ENCODE measurements at places on chromosomes 12 and 14.

GRCh38 chr12:86193931-86194330, 62.3 kb downstream of the MGAT4C start:
- DNase-seq: no peak

GRCh38 chr14:30337456-30337855, 221.5 kb upstream of the G2E3 start:
- DNase-seq: no peak

- DNase-seq: no peak
Observed at GRCh38 chr12:55720894-55721444, 776 bp downstream of the RDH5 start.

- no peak for DNase-seq
Observed at GRCh38 chr12:117067638-117068037, 31.6 kb downstream of the TESC start.

GRCh38 chr14:62056789-62057188, 294.6 kb downstream of the SNAPC1 start:
- DNase-seq: no peak

DNA sequence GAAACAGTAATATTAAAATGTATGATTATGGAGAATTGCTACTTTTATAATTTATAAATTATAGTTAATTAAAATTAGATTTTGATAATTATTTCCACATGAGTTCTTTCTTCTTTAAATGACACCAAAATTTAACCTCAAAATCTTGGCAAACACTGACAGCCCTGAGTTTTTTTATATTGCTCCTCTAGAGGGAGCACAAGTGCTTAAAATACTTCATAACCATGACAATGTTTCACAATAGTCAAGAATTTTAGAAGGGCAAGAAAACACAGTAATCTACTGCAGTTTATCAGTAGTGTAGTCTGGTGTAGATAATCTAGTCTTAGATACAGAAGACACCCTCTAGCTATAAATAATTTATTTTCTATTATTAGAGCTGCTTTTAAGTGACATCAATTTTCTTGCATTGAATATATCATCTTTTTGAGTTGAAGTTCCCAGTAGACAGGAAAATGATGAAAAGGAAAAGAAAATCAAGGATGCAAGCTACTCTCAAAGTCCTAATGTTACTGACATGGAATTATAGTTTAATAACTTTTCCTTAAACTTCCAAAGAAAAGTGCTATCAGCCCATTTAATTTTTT, 14.3 kb upstream of the PTGER2 start:
- no peak for DNase-seq

DNA sequence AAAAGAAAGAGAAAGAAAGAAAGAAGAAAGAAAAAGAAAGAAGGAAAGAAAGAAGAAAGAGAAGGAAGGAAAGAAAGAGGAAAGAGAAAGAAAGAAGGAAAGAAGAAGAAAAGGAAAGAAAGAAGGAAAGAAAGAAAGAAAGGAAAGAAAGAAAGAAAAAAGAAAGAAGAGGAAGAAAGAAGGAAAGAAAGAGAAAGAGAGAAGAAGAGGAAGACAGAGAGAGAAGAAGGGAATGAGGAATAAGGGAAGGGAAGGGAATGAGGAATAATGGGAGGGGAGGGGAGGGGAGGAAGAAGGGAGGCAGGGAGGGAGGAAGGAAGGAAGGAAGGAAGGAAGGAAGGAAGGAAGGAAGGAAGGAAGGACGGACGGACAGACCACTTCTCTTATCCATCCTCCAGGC, 246.9 kb downstream of the ADAMTS20 start:
- no peak for DNase-seq

GRCh38 chr14:105417690-105418121, 1.9 kb upstream of the MTA1 start:
- DNase-seq: no peak
